ENCODE measurements at places on chromosomes 7 and 10. TPM values are rescaled to one million over a fixed set of nuclear protein-coding genes. Genes with fewer than 3 reads are reported as not detected.

The TUBAL3 gene
- polyA plus RNA-seq, result 69.4 TPM

The INMT gene
- polyA plus RNA-seq, result 1.9 TPM

The CUZD1 gene
- polyA plus RNA-seq, result 0.67 TPM

The RBP3 gene
- not detected for polyA plus RNA-seq

The CPN1 gene
- not detected for polyA plus RNA-seq

The LBX1 gene
- polyA plus RNA-seq, result not detected

The STEAP2 gene
- 2.2 TPM for polyA plus RNA-seq

The CYP2W1 gene
- polyA plus RNA-seq, result 1.4 TPM

The IGFBP3 gene
- polyA plus RNA-seq, result 7.0 TPM

The PDZD7 gene
- 38.5 TPM for polyA plus RNA-seq

The PKD2L1 gene
- polyA plus RNA-seq, result 0.10 TPM

The CAMK2B gene
- 1.3 TPM for polyA plus RNA-seq

The ZNF365 gene
- 0.21 TPM for polyA plus RNA-seq

The DOCK4 gene
- polyA plus RNA-seq, result 1.9 TPM

The MSMB gene
- 46.3 TPM for polyA plus RNA-seq

Data from small intestine (tissue), 16 donors.